Forelimb muscle (tissue), 1 donor: ENCODE measurements at places on chromosomes 4 and X.

DNA sequence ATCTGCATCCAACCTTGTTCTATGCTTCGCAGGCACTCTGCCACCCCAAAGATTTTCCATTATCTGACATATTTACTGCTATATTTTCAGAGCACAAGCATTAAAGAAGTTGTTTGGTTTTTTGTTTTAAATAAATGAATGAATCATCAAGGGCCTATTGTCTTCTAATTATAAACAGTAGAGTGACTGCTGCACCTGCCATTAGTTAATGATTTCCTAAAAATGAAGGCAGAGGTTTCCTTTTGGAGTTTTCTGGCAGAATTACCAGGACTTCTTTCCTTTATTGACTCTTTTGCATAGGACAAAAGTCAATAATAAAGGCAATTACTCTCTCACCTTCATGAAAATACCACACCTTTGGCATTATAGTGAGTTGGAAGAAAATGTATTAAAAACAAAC lies 238.1 kb downstream of the INPP4B start:
- no peak for DNase-seq

DNA sequence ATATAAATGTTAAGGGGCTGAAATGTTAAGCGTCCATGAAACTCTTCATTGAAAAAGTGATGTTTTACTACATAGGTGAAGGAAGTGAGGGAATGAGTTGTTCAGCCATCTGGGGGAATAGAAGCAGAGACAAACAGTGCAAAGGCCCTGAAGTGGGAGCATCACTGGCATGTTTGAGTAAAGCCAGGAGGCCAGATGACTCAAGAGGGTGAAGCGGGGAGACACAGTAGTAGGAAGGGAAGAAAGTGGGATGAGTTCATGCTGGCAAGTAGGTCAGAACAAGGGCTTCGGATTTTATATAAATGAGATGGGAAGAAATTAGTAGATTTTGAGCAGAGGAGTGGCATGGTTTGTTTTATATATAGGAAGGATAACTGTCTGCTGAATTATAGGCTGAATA lies 112.5 kb upstream of the MAP9 start:
- no peak for DNase-seq

DNA sequence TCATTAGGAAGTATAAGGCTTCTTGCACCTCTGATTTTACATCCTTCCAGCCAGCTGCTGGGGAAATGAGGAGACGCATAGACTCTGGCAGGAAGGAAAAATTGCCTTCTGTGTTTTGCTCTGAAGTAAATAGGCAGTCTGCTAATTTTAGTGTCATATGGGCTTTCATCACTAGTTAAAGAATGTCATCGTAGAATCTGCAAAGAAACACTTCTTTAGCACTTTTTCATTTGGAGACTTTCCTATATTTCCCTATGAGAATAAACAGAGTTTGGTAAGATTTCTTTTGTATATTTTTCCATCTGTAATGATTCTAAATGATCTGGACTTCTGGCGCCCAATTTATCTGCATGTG lies 3.3 kb downstream of the ADGRL3 start:
- DNase-seq: no peak

GRCh38 chrX:148269513-148269912 lies 230.9 kb upstream of the AFF2 start:
- DNase-seq: no peak
